ENCODE measurements at places on chromosomes 4 and X.

- no peak for DNase-seq
Observed at GRCh38 chrX:133654811-133655210, 239.5 kb upstream of the GPC4 start.

DNA sequence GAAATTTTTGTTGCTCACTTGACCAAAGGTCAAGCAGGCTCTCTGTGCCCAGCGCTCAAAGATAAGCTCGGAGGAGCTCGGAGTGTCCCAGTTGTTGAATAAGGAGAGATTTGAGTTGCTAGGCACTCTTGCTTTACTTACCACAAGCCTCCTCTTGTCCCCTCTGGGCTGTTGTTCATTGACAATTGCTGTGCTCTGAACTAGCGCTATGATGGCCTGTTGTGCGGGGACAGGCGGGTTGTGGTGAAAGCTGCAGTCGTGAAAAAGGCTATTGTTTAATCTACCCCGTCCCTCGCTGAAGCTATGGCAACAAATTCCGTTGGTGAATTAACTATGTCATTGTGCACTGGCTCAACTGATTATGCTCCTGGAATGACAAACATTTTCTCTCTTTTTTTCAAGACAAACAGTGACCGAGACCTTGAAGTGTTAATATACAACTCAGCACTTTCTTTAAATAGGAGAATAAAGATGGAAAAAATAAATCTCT lies 21.0 kb upstream of the POLA1 start:
- DNase-seq, result no peak

GRCh38 chr4:100257567-100257966 lies 67.3 kb upstream of the DDIT4L start:
- no peak for DNase-seq

GRCh38 chr4:93540562-93540961 lies 288.0 kb upstream of the ATOH1 start:
- no peak for DNase-seq

- no peak for DNase-seq
Observed at GRCh38 chr4:47553329-47554125, 68.5 kb downstream of the ATP10D start.

DNA sequence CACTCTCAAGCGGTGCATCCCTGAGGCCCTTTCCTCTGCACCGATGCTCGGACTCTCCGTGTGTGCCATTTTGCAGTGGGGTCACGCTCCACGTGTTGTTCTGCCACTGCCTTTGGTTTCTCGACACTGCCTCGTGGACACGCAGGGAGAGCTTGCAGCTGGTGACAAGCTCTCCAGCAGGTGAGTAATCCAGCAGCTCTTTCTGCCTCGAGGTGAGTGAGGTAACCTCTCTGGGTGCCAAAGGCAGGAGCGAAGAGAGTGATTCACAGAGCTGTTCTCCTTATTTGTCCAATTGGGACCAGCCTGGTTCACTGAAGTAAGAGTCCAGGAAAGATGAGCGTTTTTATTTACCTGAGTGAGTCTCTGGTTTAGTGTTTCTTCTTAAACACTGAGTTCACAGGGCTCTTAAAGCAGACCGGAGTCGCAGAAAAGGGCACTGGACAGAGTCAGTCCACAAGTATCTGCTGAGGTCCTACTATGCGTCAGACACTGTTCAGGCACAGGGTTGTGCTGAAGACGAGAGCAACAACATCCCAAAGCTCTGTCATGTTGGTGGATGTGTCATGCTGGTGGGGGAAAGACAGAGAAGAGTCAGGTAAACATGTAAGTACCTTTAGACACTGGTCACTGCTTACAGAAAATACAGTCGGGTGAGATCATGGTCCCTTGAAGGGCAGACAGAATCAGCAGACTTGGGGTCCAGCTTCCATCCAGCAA lies 61.8 kb downstream of the FHDC1 start:
- no peak for DNase-seq

- DNase-seq, result no peak
Observed at GRCh38 chr4:30535255-30535654, 184.9 kb upstream of the PCDH7 start.
